ENCODE measurements at places on chromosomes 3 and 15.

DNA sequence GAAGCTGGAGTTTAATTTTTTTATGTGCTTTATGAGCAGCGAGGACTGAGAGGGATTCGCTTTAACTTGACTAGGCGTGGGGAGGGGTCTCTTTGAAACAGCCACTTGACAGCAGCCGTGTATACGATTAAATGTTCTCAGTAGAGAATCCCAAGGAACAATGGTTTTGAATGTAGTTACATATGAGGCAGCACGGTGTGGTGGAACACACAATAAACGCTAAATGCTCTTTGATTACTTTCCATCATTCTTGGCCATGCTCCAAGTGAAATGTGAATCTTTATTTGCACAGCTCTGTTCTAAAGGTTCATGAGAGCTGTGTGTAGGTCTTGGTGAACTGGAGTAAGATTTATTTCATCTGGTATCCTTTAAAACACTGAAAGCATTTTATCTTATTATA, 251.4 kb upstream of the TGFBR2 start:
- DNase-seq: no peak

DNA sequence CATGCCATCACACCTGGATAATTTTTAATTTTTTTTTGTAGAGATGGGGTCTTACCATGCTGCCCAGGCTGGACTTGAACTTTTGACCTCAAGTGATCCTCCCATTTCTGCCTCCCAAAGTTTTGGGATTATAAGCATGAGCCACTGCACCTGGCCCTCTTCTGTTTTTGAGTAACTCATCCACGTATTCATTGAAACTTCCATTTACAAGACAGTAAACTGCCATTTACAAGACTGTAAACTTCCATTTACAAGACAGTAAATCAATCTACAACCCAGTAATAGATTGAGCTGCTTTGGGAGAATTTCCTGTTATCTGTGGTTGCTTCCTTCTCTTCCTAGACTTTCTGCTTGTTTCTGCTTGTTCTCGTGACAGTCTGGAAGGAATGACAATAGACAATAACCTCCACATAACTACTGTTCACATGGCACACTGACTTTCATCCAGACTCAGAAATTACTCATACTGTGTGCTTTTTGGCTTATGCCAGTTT, 114.7 kb upstream of the CCNL1 start:
- DNase-seq: no peak

- no peak for DNase-seq
Measured at GRCh38 chr15:42387603-42388002, 28.3 kb downstream of the CAPN3 start.

DNA sequence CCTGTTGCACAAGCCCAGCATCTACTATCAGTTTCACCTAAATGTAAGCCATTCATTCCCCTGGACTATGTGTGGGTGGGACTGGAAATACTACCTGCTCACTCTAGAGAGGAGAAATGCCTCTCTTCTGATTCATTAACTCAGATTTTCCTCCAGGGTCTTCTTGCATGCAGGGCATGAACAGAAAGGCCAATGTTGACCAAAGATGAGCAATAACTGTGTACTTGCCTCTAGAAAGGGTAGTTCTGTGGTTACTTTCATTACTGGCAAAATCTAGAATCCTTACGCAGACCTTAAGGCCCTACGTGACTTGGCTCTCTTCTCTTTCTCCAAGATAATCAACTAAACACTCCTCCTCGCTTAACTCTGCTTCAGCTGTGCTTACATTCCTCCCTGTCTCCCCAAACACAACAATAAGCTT, 81.4 kb upstream of the PSMD6 start:
- no peak for DNase-seq

- no peak for DNase-seq
Measured at GRCh38 chr15:48962662-48963523, 826 bp downstream of the SHC4 start.

GRCh38 chr3:160697637-160698380, 20.8 kb downstream of the ARL14 start:
- DNase-seq: no peak

- DNase-seq: no peak
Measured at GRCh38 chr3:5694266-5694665, 506.8 kb downstream of the EDEM1 start.

DNA sequence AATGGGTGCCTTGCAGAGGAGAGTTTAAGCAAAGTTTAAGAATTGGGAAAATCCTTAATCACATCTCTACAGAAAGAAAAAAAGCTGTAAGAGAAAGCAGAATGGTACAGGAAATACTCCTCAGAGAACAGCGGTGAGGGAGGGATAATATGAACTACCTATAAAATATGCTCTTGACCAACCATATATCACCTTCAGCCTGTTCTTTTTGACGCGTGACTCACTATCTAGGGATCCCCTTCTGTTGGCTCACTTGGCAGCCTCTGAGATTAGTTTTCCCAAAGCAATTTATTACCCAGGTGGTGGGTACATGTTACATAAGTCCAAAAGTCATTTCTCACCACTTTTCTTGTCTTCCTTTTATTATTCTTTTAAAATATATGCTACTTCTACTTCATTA, 97.7 kb downstream of the CNTN6 start:
- DNase-seq: no peak

All from stimulated activated CD4-positive, alpha-beta T cell treated with anti-CD3 and anti-CD28 coated beads, Interleukin-15, amount 100 ng/mL, for 1 hour (primary cell).